Inflammatory macrophage (primary cell): ENCODE measurements at places on chromosomes 5 and 9.
A peak's percentile ranks its signal among the peaks of the same experiment; 100 is the strongest.

DNA sequence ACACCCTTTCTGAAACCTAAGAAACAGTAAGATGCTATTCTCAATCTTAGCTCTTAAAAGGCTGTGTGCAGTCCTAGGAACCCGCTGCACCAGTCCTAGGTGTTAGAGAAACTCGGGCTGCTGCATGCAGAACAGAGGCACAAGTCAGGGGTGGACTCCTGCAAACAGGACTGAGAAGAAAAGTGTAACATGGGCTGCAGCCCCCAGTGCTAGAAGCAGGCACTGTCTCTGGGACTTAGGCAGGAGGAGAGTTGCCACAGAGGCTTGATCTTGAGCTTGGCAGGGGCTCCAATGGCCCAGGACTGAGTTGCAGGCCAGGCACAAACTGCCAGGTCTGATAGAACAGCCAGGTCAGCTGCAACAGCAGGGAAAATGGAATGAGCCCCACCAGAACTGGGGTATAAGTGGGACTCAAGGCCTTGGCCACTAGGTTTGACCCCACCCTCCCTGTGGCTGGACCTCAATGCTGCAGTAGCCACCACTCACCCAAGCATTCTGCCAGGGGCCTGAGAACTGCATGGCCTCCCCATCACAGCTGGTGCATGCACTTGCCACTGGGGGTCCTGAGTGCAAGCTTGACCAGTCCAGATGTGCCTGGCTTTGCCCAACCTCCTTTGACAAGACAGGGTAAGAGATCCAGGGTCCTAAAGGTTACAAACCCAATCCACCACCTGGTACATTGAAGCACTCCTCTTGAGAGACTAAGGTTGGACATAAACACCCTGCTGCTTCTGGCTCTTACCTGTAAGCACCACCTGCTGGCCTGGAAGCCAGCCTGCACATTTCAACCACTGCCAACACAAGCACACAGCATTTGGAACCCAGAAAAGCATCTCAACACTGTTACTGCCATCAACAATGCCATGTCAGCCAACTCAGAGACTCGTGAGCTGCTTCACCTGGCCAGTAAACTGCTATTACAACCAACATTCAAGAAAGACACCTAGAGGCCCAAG lies 103.3 kb downstream of the FBXL17 start:
- DNase-seq: no peak

GRCh38 chr5:29161399-29162291 lies 2031.8 kb upstream of the CDH6 start:
- DNase-seq: no peak

DNA sequence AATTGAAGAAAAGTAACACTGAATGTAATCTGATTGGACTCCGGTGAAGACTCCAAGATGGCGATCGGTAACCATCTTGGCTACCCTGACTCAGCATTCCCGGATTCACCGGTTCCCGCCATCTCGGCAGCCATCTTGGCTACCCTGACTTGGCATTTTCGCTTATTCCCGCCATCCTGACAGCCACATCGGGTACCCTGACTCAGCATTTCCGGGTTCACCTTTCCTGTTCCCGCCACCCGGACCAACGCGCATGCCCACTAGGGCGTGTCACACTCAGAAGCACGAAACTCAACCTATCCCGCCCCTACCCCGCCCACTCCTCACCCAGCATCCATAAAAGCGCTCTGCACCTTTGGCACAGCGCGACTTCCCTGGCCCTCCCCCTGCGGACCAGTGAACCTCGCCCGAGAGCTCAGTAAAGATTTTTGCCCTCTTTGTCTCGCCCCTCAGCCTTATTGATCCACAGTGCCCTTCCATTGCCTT lies 17.2 kb downstream of the SPTLC1 start:
- DNase-seq: peak; percentile 67

- DNase-seq: no peak
Observed at GRCh38 chr9:127791085-127791484, 5.3 kb downstream of the CDK9 start.

- no peak for DNase-seq
Observed at GRCh38 chr5:133467335-133467779, 145.0 kb downstream of the FSTL4 start.

GRCh38 chr5:56340196-56340980 lies 107.3 kb upstream of the ANKRD55 start:
- no peak for DNase-seq

DNA sequence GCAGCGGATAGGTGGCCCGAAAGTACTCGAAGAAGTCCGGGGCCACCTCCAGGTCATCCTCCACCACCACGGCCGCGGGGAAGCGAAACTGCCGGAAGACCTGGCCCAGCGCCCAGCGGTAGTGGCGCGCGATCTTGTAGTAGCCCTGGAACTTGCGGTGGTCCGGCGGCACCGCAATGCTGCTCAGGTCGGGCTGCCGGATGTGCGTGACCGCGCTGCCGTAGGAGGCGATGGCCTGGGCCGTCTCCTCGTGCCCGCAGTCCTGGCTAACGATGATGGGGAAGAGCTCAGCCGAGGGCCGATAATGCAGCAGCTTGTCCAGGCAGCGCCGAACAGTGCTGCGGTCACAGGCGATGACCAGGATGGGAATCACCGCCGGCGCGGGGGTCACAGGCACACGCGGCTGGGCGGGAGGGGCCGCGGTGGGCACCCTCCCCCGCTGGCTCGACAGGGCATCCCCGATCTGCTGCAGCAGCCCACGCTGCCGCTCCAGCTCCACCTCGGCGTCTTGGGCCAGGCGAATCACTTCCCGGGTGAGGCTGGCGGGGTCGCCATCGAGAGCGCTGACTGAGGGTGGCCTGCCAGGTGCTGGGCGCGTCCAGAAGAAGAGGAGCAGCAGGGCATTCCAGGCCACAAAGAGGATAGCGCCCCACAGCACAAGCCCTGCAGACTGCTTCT lies 10.2 kb downstream of the MGAT1 start:
- no peak for DNase-seq

GRCh38 chr9:472479-473075 lies 257.9 kb downstream of the DOCK8 start:
- no peak for DNase-seq

DNA sequence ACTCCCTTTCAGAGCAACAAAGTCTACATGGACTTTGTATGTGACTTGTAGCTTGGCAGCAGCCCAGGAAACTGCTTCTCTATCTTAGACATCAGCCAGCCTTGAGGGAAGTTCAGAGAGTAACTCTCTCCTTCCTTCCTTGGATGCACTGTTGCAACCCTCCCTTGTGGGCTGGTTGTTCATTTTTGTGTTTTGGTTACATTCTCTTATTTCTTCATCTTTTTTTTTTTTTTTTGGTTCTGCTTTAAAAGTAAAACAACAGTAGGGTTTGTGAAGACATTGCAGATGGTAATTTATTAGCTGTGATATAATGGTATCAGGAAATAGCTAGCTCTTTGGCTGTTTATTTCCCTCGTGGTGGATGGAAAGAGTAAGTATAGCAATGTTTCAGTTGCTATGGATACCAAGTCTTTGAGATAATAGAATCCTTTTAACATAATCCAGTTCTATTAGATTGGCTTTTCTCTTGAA lies 97.9 kb upstream of the MAMDC2 start:
- peak; percentile 85 for DNase-seq

DNA sequence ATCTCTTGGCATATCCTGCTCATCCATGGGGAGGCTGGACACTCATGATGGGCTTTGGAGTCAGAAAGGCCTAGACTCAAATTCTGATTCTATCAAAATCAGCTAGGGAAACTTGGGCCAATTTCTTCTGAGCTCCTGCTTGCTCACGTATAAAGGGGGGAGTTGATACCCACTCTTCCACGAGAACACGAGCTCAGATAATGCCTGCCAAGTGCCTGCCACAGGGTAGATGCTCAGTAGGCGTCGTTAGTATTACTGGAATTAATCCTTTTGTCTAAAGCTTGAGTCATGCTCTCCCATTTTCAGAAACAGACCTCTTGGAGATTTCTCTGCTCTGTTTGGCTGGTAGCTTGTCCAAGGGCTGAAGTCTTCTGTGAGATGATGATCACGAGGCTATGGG lies 238.3 kb upstream of the MVB12B start:
- no peak for DNase-seq

GRCh38 chr9:92504881-92505280 lies 22.6 kb upstream of the ASPN start:
- DNase-seq: no peak

DNA sequence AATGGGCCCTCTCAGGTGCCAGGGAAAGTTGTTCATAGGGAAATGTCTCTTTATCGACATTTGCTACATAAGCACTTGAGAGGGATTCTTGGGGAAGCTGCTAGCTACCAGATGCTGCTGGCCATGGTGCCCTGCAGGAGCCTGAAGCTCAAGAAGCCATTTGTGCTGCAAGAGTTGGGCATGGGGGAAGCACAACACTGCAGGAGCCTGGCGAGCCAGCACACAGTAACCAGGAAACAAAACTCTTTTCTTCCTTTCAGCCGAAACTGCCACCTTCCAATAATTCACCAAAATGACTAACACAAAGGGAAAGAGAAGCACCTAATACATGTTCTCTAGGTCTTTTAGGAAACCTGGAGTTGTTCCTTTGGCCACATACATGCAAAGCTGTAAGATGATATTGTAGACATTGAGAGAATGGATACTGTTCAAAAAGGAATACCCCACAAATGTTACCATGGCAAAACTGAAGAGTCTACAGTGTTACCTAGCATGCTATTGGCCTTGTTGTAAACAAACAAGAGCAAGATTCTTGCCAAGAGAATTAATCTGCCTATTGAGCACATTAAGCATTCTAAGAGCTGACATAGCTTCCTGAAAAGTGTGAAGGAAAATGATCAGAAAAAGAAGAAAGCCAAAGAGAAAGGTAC lies 26.1 kb upstream of the LARP1 start:
- no peak for DNase-seq

- DNase-seq: no peak
Observed at GRCh38 chr5:16666130-16666882, 49.5 kb upstream of the RETREG1 start.

GRCh38 chr5:138305797-138306196 lies 25.8 kb downstream of the CDC25C start:
- DNase-seq: no peak

DNA sequence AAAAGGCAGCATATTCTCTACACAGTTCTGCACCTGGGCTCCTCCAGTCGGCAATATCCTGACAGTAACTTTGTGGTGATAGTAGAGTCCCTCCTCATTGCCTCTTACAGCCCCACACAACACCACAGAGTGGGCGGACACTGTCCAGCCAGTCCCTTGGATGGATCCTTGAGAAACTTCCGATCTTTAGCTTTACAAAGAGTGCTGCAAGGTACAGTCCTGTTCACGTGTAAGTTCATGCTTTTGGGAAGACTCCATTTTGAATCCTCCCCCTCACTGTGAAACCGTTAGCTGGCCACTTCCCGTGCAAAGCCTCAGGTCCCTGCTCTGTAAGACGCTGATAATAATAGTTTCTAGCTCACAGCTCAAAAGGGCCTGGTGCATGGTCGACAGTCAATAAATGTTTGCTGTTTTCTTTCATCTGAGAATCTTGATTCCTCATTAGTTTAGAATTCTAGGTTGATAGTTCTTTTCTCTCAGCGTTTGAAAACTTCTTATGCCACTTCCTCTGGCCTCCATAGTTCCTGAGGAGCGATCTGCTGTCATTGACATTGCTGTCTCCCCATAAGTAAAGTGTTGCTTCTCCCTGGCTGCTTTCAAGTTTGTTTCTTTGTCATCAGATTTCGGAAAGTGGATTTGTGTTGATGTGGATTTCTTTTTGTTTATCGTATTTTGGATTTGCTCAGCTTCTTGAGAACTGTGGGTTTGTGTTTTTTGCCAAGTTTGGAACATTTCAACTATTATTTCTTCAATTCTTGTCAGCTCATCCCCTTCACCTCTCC lies 82.9 kb downstream of the COL23A1 start:
- DNase-seq: no peak

DNA sequence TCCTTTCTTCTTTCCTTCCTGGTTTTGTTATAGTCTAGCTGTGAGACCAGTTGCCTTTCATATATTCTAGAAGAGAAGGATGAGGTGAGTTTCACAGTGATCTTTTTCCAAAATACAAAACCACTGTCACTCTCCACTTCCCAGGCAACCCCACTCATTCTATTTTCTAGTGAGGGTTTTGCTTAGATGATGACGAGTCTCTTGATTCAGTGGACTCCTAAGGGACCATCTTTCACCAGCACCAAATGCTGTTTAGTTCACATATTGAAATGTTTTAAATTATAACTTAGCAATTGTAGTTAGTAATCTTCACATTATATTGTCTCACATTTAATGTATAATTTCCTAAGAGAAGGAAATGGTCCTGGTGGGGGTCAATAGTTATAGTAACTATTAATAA lies 25.2 kb downstream of the PIK3R1 start:
- DNase-seq: no peak

DNA sequence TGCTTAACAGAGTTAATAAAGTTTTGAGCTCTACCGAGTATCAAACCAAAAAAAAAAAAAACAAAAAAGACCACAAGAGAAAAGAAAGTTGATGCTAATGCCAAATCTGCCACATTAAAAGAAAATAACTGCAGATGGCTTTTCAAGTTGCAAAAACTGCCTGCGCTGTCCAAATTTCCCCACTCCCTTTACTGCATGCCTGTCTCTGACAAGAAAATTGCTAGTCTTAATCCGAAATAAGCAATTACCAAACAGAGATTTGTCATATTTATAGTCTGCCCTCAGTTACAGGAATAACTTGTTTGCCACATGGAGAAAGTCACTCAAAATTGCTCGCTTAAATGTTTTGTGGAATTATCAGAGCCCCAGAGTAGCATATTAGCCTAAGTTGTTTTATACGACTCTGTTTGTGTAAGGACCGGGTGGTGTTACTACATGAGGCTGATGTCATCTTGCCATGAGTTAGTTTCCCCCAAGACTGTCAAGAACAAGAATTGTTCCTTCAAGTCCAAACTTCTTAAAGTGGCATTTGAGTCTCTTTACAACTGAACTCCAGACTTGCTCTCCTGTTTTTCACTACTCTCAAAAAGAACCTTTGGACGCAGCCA lies 160.9 kb downstream of the CEP120 start:
- DNase-seq: no peak

- DNase-seq: no peak
Observed at GRCh38 chr5:54713923-54714581, 196.5 kb downstream of the SNX18 start.

DNA sequence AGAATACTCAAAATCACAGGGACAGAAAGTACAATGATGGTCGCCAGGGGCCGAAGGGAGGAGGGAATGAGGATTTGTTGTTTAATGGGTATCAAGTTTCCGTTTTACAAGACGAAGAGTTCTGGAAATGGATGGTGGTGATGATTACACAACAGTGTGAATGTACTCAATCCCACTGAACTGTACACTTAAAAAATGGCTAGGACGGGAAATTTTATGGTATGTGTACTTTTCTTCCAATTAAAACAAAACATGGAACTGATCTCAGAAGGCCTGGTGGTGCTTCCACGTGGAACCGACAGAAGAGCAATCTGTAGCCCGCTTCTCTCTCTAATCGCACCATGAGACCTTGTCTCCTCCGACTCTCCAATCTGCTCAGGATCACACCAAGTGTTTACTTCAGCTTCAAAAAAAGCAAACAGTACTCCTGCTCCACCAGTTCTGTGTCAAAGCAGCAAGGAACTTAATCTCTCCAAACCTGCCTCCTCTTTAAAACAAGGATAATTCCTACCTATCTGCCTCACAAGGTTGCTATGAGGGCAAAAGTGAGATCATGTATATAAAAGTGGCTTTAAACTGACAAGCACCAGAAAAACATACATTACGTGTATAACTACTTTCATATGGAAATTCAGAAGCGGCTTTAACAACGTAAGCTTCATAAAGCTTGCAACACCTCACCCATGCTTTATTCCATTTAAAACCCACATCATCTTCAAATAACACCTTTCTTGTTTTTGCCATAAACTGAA lies 2.1 kb downstream of the ECPAS start:
- no peak for DNase-seq
